Ureter (tissue), 1 donor: ENCODE measurements at places on chromosomes 2 and 18.

GRCh38 chr2:230928701-230929380, 3.8 kb upstream of the GPR55 start:
- no peak for DNase-seq

GRCh38 chr18:79510731-79511241, 115.1 kb downstream of the NFATC1 start:
- peak; percentile 39 for DNase-seq

- DNase-seq = no peak
These were observed 21.1 kb upstream of the SLC9A4 start for GRCh38 chr2:102451968-102452367.

DNA sequence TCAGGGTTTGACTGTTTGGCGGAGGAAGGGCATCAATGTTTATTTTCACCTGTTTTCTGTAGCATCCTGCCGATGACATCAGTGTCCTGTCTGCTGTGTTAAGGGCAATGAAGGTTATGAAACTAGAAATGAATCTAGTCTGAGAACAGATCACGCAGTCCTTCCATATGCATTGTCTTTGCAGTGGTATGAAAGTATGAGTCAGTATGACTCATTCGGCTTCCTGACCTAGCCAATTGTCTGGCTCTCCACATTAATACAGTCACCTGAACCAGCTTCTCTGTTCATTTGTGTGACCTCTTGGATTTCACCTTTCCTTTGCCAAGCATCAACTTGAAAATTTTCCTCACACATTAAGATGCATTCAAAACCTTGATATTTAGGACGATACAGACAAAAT, 353.8 kb downstream of the RND3 start:
- no peak for DNase-seq

DNA sequence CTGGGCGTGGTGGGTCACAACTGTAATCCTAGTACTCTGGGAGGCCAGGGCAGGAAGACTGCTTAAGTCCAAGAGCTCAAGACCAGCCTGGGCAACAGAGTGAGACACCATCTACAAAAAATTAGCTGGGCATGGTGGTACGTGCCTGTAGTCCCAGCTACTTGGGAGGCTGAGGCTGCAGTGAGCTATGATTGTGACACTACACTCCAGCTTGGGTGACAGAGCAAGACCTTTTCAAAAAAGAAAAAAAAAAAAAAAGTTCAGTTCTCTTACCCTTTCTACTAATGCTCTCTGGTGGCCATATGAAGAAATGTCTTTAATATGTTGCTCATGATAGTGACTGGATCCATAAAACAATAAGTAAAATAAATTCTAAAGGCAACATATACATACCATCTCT, 14.9 kb downstream of the TYW5 start:
- no peak for DNase-seq

DNA sequence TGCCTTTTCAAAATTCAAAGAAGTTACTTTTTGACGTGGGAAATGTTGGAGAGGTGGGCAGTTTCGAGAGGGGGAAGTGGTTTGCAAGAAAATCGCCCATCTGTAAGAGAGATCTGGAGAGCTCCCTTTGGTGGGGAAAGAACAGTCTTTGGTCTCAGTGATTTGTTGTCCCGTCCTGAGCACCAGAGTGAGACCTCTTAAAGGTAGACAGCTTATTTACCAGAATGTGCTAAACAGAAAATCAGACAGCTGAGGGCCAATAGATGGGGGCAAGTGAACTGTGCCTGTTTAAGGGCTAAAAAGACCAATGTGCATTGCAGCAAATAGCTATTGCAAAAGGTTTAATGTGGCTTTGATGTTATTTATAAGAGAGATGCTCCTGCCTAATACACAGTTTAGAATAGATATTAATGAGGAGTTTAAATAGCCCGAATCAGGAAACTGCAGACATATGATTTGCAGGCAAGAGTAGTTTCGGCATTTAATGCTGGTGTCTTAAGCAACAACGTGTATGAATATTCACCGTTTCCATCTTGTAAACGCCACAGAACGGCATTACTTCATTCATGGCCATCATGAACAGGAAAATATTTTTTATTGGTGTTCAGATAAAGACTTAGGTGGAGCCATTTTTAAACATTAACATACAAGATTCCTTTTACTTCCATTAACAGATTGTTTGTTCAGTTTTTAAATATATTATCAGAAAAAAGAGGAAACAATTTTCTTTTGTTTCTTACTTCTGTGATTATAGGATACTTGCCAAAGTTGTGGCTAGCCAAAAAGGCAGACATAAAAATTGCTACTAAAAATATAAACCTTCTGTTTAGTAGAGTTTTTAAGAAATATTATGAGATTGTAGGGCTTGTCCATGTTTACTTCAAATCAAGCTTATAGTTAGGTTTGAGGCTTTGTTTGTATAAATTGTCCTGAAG, 29.6 kb downstream of the ARHGAP15 start:
- no peak for DNase-seq

DNA sequence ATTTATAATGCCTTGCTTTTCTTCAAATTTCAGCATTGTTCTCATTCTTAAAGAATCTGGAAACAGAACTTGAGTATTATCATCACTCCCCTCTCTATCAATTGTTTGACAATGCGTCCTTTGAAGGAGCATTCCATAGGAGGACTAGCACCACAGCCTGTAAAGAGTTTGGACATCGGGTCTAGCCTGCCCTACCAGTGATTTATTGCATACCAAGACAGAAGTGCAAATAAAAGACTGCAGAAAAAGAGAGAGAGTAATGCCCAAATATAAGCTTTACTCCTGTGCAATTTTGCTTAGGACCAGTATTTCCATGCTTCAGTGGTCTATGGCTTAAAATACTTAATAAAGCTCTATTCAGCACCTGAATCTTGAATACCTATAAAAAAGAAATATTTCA, 55.4 kb upstream of the MAP2 start:
- no peak for DNase-seq

DNA sequence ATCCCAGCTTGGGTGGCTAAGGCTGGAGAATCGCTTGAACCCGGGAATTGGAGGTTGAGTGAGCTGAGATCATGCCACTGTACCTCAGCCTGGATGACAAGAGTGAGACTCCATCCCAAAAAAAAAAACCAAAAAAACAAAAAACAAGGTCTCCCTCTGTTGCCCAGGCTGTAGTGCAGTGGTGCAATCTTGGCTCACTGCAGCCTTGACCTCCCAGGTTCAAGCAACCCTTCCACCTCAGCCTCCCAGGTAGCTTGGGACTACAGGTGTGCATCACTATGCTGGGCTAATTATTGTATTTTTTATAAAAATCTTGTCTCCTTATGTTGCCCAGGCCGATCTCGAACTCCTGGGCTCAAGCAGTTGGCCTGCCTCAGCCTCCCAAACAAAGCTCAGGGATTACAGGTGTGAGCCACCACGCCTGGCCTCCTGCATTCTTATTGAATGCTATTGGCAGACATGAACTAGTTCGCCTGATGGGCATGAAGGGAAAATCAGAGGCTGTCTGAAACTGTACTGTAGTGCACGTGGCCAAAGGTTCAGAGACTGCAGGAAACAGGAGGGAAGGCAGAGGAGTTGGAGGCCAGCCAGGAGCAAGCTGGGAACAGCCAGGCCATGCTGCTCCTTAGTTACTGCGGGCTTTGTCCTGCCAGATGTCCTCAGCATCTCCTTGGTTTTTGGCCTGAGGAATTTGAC, 16.0 kb upstream of the ASXL2 start:
- DNase-seq = no peak

DNA sequence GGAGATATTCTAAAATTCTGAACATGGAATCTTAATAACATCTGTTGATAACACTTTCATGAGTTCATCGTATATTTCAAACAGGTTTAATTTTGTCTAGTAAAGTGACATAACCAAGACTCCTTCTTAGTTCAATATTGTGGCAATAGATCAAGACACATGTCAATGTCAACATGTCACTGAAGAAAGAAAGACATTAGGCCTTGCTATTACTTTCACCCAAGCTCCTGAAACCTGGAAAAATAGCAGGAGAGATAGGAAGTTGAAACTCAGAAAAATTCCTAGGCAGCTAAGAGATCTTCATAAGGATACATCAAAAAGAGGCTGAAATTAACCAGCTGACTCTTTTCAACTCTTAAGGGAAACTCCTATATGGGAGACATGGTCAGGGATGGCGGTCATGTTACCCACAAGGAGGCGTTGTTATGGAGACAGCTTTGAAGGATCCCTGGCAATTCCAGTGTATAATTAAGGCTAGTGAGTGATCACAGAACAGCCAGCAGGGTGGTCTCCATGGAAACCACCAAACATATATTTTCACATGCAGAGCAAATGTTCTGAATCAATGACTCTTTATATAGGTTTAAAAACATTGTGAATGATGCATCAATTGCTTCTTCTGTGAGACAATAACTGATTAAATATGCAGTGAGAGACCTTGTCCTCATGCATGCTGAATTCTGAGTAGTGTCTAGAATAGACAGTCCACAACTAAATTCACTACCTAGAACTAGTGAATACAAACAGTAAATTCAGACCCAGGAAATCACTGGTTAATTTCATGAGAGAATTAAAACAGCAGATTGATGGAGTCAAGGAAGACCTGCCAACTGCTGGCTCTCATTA, 115.3 kb upstream of the RIOK3 start:
- no peak for DNase-seq

GRCh38 chr2:238777369-238778067, 70.4 kb upstream of the TWIST2 start:
- no peak for DNase-seq

- DNase-seq = no peak
These were observed 4.3 kb downstream of the PMAIP1 start for GRCh38 chr18:59904011-59904601.

- no peak for DNase-seq
These were observed 317.1 kb upstream of the LRRTM1 start for GRCh38 chr2:80621656-80622055.

GRCh38 chr2:173716458-173717052, 248.6 kb downstream of the SP3 start:
- DNase-seq = no peak

- DNase-seq = no peak
These were observed at the start of gene PRKAG3 for GRCh38 chr2:218831378-218831990. Gene PRKAG3 (minus strand): TSS chr2:218831803.

GRCh38 chr2:218811382-218811781, 20.2 kb downstream of the PRKAG3 start:
- no peak for DNase-seq

DNA sequence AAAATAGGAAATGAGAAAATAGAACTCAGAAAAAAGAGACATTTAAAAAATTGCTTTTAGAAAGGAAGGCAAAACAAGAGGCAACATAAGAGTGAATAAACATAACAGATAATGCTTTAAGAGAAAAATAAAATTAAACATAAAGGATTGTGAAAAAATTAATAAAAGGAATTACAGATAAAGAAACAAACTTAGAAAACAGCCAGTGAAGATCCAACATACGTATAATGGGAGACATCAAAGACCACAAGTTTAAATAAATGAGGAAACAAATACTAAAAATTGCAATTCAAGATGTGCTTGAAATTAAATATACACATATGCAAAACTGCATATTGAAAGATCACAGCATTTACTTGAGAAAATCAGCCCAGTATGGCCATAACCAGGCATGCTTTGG, 448.9 kb downstream of the NBAS start:
- no peak for DNase-seq

DNA sequence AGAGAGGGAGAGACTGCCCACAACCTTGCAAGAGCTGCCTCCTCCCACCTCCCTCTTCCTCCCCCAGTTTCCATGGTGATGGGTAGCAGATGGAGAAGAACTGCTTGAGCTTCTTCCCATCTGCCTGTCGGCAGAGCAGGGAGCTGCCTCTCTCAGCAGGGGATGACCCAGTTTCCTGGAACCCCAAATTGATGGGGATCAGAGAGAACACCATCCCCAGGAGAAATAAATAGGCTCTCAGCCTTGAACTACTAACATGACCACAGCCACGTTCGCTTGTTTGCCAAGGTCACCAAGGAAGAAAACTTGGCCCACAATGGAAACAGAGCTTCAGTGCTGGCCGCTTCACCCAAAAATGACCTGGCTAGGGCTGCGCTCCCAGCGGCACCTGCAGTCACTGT, 82.2 kb downstream of the ADD2 start:
- peak; percentile 6 for DNase-seq

DNA sequence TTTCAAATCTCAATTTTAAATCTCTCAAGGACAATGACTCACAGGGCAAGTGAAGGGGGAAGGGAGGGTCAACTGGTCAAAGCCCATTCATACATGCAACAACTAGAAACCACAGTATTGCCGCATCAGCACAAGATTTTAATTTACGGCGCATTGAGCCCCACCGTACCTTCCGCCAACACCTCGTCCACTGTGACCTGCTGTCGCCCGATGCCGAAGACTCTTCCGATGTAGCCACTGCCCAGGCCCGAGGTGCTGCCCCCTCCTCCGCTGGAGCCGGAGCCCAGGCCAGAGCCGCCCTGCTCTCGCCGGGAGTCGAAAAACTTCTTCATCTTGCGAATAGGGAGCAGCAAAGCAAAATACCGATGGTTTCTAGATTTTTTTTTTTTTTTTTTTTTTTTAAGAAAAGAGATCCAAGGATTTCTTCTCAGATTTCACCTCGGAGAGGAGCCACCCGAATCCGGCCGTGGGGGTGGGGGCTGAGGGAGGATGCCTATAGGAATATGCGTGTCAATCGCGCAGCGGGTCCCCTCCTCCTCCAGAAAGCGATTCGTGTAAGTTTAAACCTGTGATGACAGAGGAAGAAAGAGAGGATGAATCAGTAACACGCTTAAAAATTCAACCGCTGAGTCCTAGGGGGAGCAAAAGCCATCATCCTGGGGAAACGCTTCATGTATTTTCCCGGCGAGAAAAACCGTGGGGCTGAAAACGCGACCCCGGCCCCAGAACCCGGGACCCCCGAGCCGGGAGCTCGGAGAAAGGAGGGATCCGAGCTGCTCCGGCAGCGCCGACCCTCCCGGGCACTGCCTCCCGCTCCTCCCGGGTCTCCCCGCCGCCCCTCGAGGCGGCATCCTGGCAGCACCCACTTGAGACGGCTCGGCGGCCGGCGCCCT, 584 bp downstream of the AAK1 start:
- peak; percentile 57 for DNase-seq

DNA sequence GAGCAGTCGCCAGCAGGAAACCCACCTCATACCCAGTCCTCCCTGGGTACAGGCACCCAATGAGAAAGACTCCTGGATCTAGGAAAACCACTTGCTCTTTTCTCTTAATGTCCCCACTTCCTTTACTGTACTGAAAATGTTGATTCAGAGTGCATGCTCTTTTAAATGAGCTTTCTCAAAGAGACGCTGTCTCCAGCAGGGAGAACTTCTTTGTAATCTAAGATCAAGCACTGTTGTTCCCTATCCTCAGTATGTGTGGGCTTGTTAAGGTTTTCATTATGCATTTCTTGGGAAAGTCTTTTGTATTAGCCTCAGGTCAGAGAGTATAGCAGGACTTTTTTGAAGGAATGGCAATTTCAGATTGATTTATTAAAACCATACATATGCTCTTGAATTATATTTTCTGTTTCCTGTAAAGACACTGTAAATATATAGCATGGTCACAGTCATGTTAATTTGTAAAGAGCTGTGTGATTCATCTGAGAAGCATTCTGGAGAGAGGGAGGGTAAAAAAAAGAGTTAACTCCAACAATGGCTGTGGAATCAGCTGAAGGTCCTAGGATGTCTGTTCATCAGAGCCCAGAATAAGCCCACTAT, 178.1 kb downstream of the MGAT5 start:
- DNase-seq = no peak

DNA sequence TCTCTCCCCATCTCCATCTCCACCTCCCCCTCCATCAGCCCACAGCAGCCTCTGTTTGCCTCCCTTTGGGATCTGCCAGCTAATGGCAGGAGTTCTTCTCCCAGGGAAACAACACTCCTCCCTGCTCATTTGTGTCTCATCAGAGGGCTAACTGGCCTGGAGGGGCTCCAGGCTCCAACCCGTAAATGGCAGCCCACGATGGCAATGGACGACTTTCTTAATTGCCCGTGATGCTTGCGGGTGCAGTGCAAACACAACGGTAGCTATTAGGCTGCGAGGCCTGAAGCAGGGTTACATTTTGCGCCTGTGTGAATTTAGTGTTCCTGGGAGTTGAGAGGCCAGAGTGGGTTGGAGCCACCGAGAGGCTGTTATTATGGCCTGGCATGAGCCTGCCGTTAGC, 285.1 kb downstream of the TNS1 start:
- DNase-seq = no peak
